ENCODE measurements at places on chromosomes 2 and 18.

- DNase-seq: no peak
These were observed 144.3 kb upstream of the ERBB4 start for GRCh38 chr2:212682937-212683336.

DNA sequence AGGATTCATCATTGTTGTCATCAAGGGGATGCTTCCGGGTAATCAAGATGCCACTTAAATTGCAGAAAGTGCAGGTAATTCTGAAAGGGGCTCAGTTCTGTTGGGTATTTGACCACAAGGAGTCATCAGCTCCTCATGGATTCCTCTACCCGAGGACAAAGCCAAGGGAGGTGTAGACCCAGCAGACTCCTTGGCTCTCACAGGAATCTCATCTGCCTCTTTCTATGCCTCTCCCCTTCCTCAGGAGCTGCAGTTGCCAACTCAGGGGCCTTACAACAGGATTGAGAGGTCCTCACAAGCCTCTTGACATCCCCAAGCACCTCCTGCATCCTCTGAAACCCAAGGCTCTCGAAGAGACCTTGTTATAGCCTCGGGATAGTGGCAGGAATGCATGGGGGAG is 44.0 kb downstream of the ITGB6 start:
- peak; percentile 12 for DNase-seq

GRCh38 chr2:43423941-43424261 is 171.9 kb downstream of the THADA start:
- DNase-seq: no peak

- no peak for DNase-seq
These were observed 30.4 kb downstream of the MSTN start for GRCh38 chr2:190031969-190032618.

GRCh38 chr18:48955830-48956261 is 5.1 kb upstream of the SMAD7 start:
- DNase-seq: peak; percentile 80

- peak; percentile 49 for DNase-seq
These were observed 65.9 kb downstream of the BCL2 start for GRCh38 chr18:63253428-63254372.

All from fibroblast of mammary gland (primary cell).